ENCODE measurements at places on chromosomes 1 and 21. TPM values are rescaled to one million over a fixed set of nuclear protein-coding genes. Genes with fewer than 3 reads are reported as not detected.
A peak's percentile ranks its signal among the peaks of the same experiment; 100 is the strongest.

DNA sequence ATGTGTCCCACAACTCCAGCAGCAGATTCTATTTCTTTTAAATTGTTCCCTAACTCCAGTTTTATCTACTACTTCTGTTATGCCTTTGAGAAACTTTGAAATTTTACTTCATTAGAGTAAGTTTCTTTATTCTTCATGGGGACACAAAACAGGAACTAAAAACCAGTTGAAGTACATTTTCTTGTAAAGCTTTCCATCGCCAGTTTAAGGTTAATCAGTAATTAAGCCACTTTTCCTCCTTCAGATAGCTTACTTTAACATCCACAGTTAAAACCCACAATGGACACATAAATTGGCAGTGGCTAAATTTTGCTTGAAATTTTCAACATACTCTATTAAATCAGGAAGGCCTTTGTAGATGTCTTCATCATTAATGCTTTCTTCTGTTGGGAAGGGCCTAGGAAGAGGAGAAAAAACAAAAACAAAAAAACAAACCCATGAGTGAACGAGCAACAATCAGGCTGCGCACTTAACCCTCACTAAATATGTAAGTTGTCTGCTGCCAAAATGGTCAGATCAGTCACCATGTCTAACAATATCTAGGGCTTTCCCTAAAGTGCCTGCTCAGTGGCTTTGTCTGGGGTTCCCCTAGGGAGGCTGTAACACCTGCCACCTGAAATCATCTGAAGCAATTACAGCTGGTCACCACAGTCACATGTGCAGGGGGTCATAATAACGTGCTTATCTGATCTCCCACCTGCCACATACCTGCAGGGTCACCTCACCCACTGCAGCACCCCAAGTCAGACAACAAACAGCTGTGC lies 187.9 kb downstream of the VAV3 start:
- DNase-seq, result no peak
- H3K4me1 ChIP-seq, result no peaks in the 10 kb centered on the region
- no peaks in the 10 kb centered on the region for H3K36me3 ChIP-seq
- no peak overlapping the region for H3K4me3 ChIP-seq

DNA sequence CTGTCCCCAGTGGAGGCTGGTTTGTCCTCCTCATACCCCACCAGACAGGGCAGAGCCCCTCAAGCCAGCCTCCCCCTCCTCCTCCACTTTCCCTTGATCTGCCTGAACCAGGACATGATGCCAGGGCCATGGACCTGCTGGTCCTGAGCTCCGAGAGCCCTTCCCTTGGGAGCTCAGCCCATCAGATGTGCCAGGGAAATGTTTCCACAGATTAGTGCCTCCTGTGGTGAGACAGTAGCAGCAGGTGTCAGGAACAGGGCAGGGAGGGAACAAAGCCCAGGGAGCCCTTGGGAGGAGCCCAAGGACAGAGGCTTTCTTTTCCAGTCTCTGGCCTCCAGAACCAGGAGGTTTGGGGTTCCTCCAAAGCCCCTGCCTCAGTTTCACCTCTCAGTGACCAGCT lies 14.6 kb upstream of the SLC41A1 start:
- H3K27ac ChIP-seq, result no peak overlapping the region
- H3K36me3 ChIP-seq, result no peaks in the 10 kb centered on the region
- H3K4me3 ChIP-seq, result no peak overlapping the region
- no peaks in the 10 kb centered on the region for H3K4me1 ChIP-seq
- peaks cover 28% of the 10 kb centered on the region for H3K27me3 ChIP-seq

DNA sequence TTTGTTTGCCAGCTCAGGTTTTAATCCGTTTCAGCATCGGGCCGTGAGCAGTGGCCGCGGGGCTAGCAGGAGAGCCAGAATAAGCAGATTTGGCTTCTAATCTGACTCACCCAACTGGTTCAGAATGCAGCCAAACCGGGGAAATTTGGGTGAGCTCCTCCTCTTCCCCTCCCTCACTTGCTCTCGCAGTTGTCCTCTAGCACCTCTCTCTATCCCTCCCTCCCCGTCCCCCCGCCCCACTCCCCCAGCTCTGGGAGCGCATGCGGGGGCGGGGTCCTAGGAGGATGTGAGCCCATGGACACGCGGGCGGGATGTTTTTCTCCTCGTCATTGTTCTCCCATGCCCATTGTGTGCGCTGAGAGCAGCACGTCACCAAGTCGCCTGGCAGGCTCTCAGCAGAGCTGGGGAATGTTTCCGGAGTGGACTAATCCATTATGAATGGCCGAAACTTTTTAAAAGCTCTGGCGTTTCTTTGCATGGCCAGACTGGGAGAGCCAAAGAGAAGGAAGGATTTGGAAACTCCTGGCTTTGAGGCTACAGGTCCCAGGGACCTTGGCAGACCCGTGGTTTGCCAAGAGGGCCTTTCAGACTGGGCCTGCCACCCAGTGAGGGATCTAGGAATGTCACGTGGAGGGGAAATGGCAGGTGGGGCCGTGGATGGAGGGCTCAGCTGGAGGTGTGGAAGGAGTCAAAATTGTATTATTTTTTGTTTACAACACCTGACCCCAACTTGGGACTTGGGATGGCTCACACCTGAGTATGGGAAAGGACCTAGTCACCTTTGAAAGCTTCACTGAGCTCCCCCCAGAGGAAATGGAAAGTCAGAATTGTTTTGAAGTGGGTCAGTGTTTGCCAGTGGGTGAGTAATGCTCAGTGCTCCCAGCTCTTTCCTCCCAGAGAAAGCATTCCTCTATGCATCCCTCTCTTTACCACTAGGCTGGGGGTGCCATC lies 39.2 kb downstream of the CDK18 start:
- peak overlapping the region; percentile 95 for H3K27ac ChIP-seq
- H3K36me3 ChIP-seq, result no peaks in the 10 kb centered on the region
- H3K4me3 ChIP-seq, result peak overlapping the region; percentile 86
- peak; percentile 83 for DNase-seq
- peaks cover 44% of the 10 kb centered on the region for H3K27me3 ChIP-seq
- H3K4me1 ChIP-seq, result peaks cover 17% of the 10 kb centered on the region

DNA sequence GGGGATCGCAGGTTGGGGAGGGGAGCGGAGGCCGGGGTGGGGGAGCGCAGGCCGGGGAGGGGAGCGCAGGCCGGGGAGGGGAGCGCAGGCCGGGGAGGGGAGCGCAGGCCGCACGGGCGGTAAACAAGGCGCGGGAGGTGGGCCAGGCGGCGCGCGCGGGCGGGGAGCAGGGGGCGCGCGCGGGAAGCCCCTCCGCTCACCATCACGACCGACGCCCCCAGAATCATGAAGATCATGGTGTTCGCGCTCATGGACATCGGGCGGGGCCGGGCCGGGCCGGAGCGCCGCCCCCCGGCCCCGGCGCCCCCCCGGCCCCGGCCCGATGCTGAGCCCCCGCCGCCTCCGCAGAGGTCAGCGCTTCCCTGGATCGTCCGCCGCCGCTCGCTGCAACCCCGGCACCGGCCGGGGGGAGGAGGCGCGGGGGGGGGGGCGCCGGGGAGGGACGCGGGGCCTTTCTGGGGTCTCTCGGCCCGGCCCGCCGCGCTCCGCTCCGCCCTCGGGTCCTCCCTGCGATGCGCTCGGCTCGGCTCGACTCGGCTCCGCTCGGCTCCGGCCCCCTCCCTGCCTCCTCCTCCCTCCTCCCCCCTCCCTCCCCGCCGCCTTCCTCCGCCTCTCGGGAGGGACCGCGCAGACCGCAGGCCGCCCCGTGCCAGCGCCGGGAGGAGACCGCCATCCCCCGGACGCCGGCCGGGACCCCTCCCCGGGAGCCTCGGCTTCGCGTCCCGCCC lies at the start of gene TMEM240:
TMEM240 (minus strand) TSS at position 535 of the 728 bp plus-strand sequence; CDS start at position 257, 278 bp downstream.
- H3K27me3 ChIP-seq, result peaks cover 13% of the 10 kb centered on the region
- peak; percentile 56 for DNase-seq
- peaks cover 11% of the 10 kb centered on the region for H3K36me3 ChIP-seq
- peak within 1 kb of the TSS; percentile 73 for H3K4me3 ChIP-seq
- H3K4me1 ChIP-seq, result peaks cover under 1% of the 10 kb centered on the region

DNA sequence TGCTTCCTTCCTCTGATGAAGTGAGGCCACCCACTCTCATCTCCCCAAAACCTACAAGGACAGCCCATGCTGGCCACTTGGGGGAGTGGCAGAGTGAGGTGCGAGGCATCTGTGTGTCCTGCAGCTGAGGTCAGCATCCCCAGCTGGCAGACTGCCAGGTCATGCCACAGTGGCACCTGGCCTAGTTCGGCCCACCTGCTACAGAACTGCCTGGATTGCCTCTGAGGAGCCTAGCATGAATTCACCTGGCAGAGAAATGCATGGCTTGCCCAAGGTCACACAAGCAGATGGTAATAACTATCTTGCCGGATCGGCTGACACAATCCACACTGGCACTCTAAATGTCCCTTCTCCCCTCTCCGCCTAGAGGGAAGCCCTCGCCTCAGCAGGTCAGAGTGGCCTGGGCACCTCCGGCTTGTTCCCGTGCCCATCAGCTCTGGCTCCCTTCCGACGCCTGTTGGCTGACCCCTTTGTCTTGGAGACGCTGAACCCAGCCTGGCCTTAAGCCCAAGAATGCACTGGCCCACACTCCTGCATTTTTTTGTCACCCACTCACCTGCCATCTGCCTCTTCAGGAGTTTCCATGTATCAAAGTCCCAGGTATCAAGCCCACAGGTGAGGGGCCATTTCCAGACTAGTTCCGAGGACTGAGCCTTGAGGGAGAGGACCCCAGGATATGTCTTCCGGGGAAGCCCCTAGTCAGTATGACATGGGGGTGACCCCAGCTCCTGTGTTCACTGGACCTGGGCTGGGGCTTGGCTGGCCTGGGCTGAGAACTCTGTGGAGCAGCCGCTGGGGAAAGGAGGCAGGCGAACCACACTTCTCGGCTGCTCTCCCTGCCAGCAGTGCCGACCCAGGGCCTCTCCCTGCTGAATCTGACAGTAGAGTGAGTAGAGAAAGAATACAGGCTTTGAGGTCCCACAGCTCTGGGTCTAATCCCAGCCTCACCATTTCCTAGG lies 21.7 kb downstream of the ECE1 start:
- no peaks in the 10 kb centered on the region for H3K27me3 ChIP-seq
- no peak for DNase-seq
- no peak overlapping the region for H3K27ac ChIP-seq
- peaks cover 25% of the 10 kb centered on the region for H3K36me3 ChIP-seq
- no peak overlapping the region for H3K4me3 ChIP-seq
- H3K4me1 ChIP-seq, result peaks cover 13% of the 10 kb centered on the region

DNA sequence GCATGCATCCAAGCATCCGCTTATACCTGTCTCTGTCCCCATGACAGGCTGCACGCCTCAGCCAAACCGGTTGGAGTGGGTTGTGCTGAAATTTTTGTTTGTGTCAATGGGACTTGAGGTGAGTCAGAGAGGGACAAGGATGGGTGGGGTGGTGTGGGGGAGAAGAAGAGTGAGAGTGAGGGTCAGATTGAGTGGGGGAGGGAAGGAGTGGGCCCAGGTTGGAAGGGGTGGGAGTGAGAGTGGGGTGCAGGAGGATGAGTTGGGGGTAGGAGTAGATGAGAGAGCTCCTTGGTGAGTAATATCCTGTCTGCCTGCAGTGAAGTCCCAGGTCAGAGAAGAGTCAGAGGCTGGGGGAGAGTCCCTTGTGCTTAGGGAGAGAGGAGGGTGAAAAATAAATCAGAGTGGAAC lies 3.3 kb upstream of the NECTIN4 start:
- 0 out of 2 replicates have a peak overlapping the region, but pooled peaks have one; percentile 3 for H3K27ac ChIP-seq
- DNase-seq, result no peak
- H3K27me3 ChIP-seq, result peaks cover 4% of the 10 kb centered on the region
- H3K36me3 ChIP-seq, result no peaks in the 10 kb centered on the region

DNA sequence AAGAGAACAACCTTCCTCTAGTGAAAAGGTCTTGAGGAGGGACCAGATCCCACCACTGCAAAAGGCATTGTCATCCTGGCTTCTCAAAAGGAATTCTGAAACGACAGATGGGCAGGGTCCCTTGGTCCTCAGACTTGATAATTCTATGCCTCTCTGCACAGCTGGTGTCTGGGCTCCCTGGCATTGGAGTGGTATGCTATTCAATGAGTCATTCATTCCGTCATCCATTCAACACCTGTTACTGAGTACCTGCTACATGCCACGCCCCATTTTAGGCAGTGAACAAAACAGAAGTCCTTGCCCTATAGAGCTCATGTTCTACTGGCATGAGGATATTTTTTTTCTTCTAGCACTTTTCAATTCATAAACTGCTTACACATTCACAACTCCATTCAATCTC lies 45.8 kb upstream of the HMGB4 start:
- H3K36me3 ChIP-seq, result peaks cover 18% of the 10 kb centered on the region
- DNase-seq, result no peak
- H3K4me1 ChIP-seq, result peaks cover 14% of the 10 kb centered on the region
- peaks cover 7% of the 10 kb centered on the region for H3K27me3 ChIP-seq
- no peak overlapping the region for H3K4me3 ChIP-seq

DNA sequence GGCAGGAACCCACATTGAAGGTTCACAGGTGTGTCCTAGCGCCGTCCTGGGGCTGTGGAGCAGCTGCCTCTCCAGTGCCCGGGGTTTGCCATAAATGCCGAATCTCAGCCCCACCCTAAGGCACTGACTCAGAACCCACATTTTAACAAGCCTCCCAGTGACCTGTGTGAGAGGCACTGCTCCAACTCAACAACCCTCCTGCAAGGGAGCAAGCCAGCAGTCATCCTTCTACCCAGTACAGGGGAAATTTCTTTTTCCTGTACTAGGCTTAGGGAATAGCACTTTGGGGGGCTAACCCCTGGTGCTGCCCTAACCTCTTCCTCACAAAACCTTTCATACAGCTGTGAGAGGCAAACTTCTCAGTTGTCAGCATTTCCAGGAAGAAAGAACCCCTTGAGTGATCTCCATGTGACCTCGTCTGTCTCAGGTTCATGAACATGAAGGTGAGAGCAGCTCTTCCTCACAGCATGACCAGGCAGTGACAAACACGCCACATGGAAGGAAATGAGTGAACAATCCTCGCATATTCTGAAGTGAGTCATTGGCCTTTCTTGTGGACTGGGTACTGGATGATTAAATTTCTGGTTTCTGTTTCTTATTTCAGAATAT lies 11.4 kb upstream of the BCAR3 start:
- H3K4me3 ChIP-seq, result no peak overlapping the region
- H3K36me3 ChIP-seq, result no peaks in the 10 kb centered on the region
- H3K4me1 ChIP-seq, result peaks cover 11% of the 10 kb centered on the region
- no peaks in the 10 kb centered on the region for H3K27me3 ChIP-seq

DNA sequence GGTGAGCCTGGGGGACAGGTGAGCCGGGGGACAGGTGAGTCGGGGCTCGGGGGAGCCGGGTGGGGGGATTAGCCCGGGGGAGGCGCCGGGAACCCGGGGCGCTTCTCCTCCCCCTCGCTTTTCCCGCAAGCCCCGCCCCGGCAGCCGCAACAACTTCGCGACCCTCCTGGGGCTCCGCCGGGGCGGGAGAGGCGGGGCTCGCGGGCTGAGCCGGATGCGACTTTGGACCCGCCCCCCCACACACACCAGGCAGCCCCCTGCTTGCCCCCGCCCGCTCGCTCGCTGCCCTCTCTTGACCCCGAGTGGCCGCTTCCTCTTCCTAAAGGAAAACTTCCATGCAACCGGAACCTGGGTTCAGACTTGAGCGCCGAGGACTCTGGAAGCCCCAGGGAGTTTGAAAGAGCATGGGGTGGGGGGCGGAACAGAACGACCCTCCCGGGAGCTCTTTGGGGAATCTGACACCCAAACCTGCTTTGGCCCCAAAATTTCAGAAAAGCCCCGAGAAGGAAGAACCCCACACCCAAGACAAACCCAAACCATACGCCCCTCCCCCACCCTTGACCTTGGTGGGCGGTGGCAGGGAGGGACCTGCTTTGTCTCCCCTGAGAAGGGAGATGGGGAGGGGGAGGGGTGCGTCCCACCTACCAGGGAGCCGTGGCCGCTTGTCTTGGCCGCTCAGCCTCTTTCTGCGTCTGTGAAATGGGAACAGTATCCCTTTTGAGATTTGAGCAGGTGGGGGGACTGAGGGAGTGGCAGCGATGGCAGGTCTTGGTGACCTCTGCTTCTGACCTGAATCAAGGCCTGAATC lies 550 bp downstream of the ARHGEF16 start:
- DNase-seq, result no peak
- H3K27ac ChIP-seq, result no peak overlapping the region
- no peaks in the 10 kb centered on the region for H3K36me3 ChIP-seq
- no peak overlapping the region for H3K4me3 ChIP-seq
- H3K4me1 ChIP-seq, result no peaks in the 10 kb centered on the region

Gene TNNT2
- not detected for total RNA-seq

Gene CD247
- not detected for total RNA-seq

All from HFFc6 (cell line).